ENCODE measurements at places on chromosomes 2 and 18.

DNA sequence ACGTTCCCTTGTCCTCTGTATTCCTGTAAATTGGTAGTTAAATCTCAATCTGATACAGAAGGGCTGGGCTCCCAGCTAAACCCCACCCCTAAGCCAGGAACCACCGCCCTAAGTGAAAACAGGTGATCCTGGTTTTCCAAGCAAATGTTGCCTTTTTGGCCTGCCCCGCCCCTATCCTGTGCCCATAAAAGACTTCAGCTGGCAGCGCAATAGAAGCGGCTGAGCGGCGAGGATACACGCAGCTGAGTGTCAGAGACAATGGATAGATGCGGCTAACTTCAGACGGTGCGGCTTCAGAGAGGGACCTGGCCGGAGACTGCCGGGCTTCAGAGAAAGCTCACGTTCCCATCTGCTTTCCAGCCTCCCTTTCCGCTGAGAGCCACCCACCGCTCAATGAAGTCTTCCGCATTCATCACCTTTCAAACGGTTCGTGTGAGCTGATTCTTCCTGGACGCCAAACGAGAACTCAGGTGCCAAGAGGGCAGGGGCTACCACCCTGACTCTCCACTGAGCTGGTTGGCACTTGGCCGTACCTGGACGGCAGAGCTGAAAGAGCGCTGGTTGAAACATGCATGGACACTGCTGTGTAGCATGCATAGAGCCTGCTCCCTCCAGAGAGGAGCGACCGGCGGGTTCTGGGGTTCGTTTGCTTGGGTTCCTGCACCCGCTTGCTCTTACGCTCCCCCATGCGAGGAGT is 49.5 kb upstream of the POLE4 start:
- no peak for DNase-seq

DNA sequence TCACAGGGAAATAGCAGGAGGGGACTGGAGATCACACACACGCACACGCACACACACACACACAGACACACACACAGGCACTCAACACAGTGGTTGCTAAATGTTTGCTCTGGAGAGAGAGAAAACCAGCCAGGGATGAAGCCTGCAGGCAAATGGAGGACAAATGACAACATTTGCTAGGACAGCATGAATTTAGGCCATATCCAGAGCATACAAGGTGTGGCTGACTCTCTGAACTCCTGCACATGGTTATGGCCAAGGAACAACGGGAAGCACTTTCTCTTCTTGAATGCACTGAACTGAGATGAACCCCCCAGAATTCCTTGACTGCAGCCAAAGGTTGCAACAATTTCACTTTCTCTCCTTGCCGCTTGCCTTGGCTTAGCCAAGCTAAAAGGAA is 230.0 kb upstream of the RASGRP3 start:
- no peak for DNase-seq

DNA sequence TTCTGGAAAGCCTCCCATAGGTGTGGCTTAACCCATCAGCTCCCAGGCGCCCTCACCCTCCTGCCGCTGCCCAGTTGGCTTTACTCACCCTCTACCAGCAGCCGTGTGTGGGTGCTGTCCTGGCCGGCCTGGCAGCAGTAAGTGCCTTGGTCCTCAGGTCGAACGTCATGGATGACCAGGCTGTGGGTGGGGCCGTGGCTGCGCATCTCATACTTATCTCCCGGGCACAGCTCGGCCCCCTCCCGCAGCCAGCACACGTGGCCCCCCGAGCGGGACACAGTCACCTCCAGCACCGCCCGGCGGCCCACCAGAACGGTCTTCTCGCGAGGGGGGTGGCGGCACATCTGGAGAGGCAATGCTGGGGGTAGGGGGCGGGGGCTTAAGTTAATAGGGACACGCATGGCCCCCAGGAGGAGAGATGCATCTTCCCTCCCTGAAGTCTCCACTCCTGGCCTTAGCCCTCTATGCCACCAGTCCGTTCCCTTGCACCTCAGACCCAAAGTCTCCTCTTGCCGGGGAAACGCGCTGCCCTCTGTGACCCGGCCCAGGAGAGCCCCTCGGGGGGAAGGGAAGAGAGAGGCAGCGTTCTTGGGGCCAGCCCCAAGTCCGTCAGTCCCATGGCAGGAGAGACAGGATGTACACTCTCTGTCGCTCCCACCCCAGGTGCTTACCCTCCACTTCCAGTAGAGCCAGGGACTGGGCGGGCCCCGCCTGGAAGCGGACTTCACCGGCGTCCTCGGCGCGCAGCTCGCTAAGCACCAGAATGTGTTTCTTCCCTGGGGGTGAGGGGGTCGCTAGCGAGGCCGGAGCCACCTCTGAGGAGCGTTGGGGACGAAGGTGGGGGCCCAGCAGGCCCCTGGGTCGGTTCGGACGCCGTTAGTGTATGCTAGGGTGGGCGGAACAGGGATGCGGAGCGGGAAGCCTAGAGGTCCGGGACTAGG is 7.9 kb downstream of the TMEM198 start:
- no peak for DNase-seq

DNA sequence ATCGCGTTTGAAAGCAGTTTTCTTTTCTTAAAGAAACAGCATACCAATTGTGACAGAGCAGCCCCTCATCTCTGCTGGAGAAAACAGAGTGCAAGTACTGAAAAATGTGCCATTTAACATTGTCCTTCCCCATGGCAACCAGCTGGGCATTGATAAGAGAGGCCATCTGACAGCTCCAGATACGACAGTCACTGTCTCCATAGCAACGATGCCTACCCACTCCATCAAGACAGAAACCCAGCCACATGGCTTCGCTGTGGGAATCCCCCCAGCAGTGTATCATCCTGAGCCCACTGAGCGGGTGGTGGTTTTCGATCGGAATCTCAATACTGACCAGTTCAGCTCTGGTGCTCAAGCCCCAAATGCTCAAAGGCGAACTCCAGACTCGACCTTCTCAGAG is 9.5 kb downstream of the GRHL1 start:
- no peak for DNase-seq

DNA sequence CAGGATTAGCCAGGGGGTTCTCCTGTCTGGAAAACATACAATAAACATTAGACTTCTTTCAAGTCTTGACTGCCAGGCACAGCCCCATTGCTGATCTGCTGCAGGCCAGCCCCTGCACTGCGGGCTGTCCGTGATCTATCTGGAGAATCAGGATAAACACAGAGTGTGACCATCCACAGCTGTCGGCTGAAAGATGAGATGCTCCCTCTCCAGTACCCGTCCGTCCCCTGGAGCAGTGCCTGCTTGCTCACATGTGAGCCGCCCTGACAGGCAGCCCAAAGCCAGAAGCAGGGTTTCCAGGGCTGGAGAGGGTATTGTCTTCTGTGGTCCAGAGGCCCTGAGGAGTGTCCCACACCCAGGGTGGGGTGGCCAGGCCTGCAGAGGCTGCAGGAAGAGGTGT is 46.1 kb upstream of the FOSL2 start:
- no peak for DNase-seq

- no peak for DNase-seq
These were observed 416.6 kb upstream of the ACVR2A start for GRCh38 chr2:147428120-147428747.

GRCh38 chr2:201751566-201751965 is 29.2 kb downstream of the ALS2 start:
- no peak for DNase-seq

DNA sequence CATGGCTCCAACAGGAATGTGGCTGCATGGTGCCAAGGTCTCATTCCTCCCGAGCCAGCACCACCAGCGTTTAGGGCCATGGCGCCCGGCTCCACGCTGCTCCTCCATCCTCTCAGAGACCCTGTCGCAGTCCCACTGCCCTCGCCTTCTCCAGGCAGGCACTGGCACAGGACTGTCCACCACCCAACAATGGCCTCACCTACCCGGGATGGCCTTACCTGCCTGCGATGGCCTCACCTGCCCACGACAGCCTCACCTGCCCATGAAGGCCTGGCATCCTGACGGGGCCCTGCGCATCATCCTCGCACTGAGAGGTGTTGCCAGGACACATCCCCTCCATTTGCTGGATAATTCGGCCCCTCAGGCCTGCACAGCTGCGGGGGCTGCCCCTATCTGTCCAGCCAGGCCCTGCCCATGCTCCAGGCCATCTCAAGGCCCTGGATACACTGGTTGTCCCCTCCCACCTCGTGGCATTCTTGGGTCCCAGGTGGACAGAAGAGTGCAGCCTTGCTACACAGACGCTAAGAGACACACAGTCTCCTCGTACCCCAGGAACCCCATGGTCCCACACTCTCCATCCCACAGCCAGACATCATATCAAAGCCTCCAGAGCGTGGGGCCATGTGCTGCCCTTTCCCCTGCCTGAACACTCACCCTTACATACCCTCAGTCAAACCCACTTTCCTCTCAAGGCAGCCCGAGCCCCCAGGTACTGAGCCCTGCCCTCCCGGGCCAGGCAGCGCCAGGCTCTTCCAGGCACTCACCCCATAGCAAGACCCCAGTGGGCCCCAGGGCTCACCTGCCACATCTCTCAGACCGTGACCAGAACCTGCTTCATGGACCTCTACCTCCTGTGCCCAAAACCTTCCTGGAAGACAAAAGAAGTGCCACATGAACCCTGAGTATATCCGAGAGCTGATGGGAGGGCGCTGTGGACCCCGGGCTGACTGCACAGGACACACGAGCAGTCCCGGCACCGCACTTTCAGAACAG is 268.6 kb downstream of the EIPR1 start:
- DNase-seq, result no peak

DNA sequence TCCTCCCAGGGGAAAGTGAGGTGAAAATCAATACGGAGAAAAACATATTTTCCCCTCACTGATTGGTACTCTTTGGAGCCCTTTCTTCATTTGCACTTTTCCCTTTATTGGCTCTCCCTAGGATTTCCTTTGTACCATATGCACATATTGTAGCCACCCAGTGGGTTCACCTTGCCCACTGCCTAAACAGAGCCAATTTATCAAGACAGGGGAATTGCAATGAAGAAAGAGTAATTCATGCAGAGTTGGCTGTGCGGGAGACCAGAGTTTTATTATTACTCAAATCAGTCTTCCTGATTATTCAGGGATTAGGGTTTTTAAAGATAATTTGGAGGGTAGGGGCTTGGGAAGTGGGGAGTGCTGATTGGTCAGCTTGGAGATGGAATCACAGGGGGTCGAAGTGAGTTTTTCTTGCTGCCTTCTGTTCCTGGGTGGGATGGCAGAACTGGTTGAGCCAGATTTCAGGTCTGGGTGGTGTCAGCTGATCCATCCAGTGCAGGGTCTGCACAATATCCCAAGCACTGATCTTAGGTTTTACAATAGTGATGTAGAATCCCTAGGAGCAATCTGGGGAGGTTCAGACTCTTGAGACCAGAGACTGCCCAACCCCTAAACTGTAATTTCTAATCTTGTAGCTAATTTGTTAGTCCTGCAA is 15.1 kb upstream of the KCNE4 start:
- no peak for DNase-seq

DNA sequence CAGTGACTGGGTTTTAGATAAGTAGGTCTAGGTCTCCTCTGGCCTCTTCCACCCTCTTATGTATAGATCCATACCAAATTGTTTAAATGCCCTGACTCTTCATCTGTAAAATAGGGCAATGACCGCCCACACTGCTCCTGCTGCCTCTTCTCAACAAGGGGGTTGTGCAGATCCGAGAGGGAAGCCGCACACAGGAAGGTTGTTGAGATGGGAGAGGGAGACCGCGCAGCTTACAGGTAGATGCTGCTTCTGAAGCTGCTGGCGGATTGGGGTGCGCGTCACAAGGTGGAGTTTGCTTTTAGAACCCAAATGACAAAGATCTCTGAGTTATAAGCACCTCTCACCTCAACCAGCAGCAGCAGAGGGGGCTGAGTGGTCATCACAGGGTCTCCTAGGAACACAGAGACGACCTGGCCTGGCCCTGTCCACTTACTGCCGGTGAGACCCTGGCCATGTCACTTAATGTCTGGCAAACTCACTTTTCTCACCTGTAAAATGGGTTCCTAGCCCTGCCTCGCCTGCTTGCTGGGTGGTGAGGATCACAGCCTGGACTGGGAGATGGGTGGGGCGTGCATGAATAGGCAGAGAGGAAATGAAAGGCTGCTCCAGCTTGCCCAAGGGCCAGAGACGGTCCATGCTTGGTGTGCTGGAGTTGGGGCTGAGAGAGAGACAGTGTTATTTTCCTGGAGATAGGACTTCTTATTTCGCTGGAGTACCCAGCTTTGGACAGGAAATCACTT is 251.3 kb downstream of the EIPR1 start:
- no peak for DNase-seq

DNA sequence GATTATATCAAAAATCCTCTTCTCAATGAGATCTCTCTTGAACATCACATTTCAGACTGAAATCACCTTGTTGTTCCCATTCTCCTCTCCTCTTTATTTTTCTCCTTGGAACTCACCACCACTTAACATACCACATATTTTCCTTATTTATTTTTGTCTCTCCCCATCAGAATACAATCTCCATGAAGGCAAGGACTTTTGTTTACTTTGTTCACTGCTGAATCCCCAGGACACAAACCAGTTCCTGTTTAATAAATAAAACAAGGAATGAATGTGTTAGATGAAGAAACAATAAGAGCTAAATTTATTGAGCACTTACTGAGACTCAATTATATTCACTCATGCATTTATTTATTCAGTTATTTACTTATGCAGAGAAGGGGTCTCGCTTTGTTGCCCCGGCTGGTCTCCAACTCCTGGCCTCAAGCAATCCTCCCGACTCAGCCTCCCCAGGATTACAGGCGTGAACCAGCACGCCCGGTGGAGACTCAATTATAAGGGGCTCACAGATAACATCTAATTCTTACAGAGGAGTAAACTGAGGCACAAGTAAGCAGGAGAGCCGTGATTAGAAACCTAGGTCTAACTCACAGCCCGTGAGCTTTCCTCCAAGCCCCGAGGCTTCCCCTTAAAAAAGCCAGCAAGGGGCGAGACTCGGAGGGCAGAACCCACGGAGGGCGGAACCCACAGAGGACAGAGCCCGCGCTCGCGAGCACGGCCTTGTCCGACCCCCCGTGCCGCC is 616 bp upstream of the TAF1B start:
- DNase-seq, result no peak

GRCh38 chr2:158599609-158600008 is 142.9 kb downstream of the PKP4 start:
- DNase-seq, result no peak

DNA sequence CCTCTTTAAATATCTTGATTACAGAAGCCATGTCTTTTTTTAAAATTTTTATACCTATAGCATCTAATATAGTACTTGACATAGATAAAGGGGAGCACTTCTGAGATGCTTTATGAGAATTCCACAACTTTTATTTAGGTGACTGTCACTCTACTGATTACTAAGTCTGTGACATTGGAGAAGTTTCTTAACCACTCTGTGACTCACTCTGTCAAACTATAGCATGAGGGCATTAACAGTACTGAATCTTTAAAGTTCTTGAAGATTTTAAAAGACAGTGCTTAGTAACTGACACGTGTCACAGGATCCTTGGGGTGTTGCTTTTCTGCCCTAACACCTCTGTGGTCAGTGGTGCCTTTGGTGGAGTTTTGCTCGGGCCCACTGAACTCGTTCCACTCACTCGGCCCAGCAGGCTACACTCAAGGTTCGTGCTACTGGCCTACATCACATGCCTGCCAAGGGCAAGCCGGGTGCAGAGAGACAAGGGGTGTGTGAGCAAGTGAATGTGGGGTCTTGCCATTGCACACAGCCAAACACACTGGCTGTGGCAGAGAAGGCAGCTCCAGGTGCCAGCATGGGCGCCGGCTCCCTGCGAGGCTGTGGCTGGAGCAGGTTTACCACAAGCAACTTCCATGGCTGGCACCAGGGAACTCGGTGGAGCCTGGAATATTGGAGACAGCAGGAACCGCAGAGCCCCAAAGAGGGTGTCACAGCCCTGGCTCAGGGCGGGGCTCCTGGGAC is 734.0 kb upstream of the CDH7 start:
- no peak for DNase-seq
